ENCODE measurements at places on chromosomes 2 and 18. TPM values are rescaled to one million over a fixed set of nuclear protein-coding genes. Genes with fewer than 3 reads are reported as not detected.

- DNase-seq = no peak
Observed at GRCh38 chr18:64248836-64249235, 99.9 kb upstream of the LINC00305 start.

DNA sequence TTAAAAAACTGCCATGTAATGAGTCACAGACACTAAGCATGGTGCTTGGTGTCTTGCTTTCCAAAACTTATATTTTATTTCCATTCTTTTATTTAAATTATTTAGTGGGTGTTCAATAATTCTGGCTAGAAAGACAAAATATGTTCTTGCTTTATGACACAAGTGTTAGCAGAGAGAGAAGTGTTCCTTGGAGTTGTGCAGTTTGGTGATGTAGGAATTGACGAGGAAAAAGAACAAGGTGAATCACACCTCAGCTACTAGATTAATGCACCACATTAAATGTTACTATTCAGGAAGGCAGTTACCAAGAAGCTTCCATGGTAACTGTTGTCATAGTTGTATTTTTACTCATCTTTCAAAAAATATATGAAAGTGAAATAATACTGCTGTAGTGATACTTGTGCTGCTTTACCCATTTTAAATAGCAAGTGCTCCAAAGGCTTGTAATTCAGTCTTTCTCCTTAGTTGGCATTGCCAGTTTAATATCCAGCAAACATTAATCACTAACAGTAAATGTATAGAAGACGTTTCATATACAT, 28.3 kb downstream of the ADAM23 start:
- DNase-seq = no peak

DNA sequence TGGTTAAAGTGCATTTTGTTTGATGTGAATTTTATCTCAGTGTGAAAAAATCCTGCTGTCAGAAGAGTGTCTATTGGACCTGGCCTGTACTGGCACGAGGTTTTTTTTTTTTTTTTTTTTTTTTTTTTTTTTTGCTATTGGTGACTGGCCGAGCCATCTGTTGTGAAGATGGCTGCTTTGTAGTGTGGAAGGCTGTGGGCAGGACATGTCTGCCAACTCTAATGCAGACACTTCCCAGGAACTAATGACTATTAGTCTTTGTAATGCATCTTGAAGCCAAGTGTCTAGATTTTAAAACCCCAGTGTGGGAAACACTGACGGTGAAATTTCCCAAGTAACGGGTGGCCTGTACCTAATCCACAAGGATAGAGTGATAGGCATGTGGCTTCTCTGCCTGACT, 34.3 kb downstream of the ZAP70 start:
- no peak for DNase-seq

GRCh38 chr2:101190747-101191516, 39.8 kb upstream of the TBC1D8 start:
- no peak for DNase-seq

DNA sequence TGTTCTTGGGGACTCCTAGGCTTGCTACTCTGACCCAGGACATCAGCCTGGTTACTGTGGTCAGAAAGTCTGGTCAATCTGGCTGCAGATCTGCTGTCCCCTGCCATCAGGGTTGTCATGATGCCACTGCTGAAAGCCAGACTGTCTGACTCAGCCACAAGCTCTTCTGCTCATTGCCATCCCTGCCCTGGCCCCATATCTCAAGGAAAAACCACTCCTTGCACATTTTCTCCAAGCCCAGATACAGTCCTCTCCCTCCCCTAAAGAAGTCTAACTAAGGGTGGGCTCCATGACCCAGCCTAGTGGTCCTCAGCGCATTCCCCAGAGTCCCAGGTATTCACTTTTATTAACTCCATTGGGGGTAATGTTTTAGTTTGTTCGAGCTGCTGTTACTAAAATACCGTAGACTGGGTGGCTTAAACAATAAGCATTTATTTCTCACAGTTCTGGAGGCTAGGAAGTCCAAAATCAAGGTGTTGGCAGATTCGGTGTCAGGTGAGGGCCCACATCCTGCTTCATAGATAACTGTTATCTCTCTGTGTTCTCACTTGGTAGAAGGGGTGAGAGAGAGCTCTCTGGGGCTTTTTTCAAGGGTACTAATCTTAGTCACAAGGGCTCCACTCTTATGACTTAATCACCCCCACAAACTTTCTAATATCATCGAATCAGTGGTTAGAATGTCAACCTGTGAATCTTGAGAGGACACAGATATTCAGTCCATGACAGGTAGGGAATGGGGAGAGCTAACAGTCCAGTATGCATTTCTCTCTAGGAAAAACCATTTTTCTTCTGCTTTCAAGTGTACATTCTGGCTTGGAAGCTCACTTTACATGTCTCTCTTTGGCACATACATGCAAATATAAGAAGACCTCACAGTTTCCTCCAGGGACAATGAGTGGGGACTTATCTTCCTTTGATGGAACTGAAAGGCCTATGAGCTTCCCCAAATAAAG, 94.8 kb upstream of the CXCR4 start:
- DNase-seq = no peak

Gene SOX11
- total RNA-seq = not detected

Gene IL37
- total RNA-seq = not detected

Gene CRYGD
- not detected for total RNA-seq
